Heart right ventricle (tissue), 16 donors: ENCODE measurements at places on chromosomes 13 and 19. TPM values are rescaled to one million over a fixed set of nuclear protein-coding genes. Genes with fewer than 3 reads are reported as not detected.

- peaks cover 12% of the 10 kb centered on the region for H3K4me1 ChIP-seq
- H3K27ac ChIP-seq, result no peak overlapping the region
- no peak for DNase-seq
- no peak overlapping the region for H3K4me3 ChIP-seq
Observed at GRCh38 chr13:113442354-113442984, 10.8 kb downstream of the ADPRHL1 start.

FRY gene
- total RNA-seq, result 111 TPM

GRCh38 chr19:15836330-15837220 is 21.1 kb upstream of the OR10H1 start:
- peak overlapping the region; percentile 63 for H3K4me3 ChIP-seq
- H3K27me3 ChIP-seq, result no peaks in the 10 kb centered on the region
- H3K36me3 ChIP-seq, result no peaks in the 10 kb centered on the region
- peak overlapping the region; percentile 98 for H3K27ac ChIP-seq
- DNase-seq, result peak; percentile 95

GRCh38 chr19:58150328-58150921 is at the start of gene ZNF329:
TSS of gene ZNF329 (minus strand) at chr19:58150789. CDS start at chr19:58129503, 21,286 bp downstream.
- DNase-seq, result peak; percentile 94
- no peaks in the 10 kb centered on the region for H3K27me3 ChIP-seq
- peaks cover 51% of the 10 kb centered on the region for H3K4me1 ChIP-seq
- peak within 1 kb of the TSS; percentile 80 for H3K4me3 ChIP-seq

GRCh38 chr19:1374250-1374577 is 9.5 kb upstream of the NDUFS7 start:
- peak overlapping the region; percentile 89 for H3K27ac ChIP-seq
- H3K4me1 ChIP-seq, result peaks cover 23% of the 10 kb centered on the region
- no peak for DNase-seq
- H3K4me3 ChIP-seq, result no peak overlapping the region
- peaks cover 73% of the 10 kb centered on the region for H3K36me3 ChIP-seq
- H3K27me3 ChIP-seq, result no peaks in the 10 kb centered on the region

DNA sequence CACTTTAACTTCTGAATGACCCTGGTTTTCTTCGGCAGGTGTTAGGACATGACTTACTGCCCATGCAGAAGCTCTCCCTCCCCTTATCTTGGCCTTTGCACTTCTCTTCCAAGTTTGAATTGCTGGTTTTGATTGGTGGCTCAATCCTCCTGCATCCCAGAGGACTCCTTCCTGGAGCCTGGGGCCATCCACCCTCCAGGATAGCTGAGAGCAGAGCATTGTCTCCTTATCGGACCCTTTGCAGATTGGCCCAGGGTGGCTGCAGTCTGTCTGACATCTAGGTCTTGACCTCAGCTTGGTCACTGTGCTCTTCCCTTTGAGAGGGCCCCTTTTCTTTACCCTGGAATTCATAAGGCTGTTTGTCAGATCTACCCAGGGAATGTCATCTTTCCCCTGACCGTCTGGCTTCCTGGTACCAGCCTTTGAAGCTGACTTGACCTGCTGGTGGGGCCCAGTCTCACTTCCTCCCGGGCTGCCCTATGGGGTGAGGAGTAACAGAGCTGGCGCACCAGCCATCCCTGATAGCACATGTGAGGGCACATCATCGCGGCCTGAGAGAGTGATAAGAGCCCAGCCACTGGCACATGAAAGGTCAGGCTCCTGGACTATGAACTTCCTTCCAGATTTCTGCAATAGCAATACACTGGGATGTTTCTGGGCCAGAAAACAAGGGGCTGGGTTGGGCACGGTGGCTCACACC is 172.9 kb upstream of the UBL3 start:
- no peaks in the 10 kb centered on the region for H3K27me3 ChIP-seq
- H3K4me1 ChIP-seq, result no peaks in the 10 kb centered on the region
- H3K36me3 ChIP-seq, result no peaks in the 10 kb centered on the region
- no peak for DNase-seq
- no peak overlapping the region for H3K27ac ChIP-seq

DNA sequence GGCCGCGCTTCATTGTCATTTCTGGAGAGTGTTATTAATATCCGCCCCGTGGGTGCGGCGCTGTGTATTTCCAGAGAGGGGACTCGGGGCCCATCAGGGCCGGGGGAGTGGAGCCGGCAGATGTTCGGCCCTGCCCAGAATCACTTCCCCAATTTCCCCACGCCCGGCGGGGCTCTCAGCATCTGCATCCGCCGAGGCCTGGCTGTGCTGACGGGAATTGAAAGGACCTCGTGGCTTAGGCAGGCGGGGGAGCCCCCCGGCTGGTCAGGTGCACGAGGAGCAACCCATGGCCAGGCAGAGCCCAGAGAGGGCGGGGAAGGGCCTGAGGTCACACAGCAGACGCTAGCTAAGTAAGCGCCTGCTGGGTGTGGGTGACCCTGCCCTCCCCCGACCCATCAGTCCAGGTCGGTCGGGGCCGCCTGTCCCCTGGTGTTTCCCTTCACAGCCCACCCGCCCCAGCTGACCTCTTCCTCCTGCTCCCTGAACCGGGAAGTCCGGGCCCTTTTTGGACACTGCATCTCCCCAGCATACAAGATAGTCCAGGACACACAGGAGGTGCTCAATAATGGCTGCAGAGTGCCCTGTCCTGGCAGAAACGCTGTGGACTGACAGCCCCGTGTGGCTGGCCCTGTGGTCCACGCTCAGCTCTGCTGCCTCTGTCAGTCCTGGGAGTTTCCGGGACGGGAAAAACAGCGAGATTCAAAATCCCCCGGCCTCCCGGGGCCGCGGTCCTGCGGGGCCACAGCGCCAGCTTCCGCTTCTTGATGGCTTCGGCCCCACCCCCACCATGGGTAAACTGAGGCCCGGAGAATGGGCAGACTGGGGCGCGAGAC is 22.1 kb downstream of the ARID3A start:
- peaks cover 3% of the 10 kb centered on the region for H3K4me1 ChIP-seq
- no peak overlapping the region for H3K4me3 ChIP-seq
- H3K27me3 ChIP-seq, result no peaks in the 10 kb centered on the region
- H3K27ac ChIP-seq, result no peak overlapping the region
- H3K36me3 ChIP-seq, result no peaks in the 10 kb centered on the region

GRCh38 chr13:44120849-44121755 is 241.4 kb downstream of the LACC1 start:
- no peaks in the 10 kb centered on the region for H3K36me3 ChIP-seq
- H3K27ac ChIP-seq, result no peak overlapping the region
- H3K4me3 ChIP-seq, result no peak overlapping the region
- DNase-seq, result no peak
- no peaks in the 10 kb centered on the region for H3K27me3 ChIP-seq

- H3K4me3 ChIP-seq, result no peak overlapping the region
- H3K27ac ChIP-seq, result peak overlapping the region; percentile 70
- peak; percentile 86 for DNase-seq
- H3K27me3 ChIP-seq, result no peaks in the 10 kb centered on the region
- peaks cover 8% of the 10 kb centered on the region for H3K4me1 ChIP-seq
- H3K36me3 ChIP-seq, result no peaks in the 10 kb centered on the region
Observed at GRCh38 chr13:113647351-113648215, 10.4 kb downstream of the ATP4B start.

DNA sequence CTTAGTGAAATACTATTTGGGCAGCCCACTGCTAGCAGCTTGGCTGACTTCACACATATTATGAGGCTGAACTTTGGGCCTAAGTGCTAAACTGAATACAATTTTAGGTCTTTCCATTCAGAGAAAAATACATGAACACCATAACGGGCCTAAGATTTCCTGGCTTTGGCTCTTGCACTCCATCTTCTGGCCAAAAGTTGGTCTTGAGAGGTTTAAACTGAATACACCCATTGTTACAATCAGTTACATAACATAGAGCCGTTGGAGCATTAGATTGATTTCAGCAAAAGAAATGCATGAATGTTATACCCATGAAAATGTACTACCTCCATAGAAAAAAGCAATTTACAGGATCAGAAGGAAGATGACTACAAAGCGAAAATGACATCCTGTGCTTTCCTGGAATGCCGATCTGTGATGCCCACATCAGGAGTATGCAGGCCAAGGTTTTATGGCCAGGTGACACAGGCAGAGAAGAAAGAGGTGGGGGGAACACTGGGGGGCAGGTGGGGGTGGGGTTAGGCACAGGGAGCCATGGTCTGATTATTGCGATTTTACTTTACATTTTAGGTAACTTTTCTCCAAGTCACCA is 11.1 kb upstream of the SHISA2 start:
- DNase-seq, result peak; percentile 48
- H3K4me1 ChIP-seq, result no peaks in the 10 kb centered on the region
- H3K4me3 ChIP-seq, result no peak overlapping the region
- no peak overlapping the region for H3K27ac ChIP-seq
- no peaks in the 10 kb centered on the region for H3K36me3 ChIP-seq

ZNF729 gene
- total RNA-seq, result not detected

GRCh38 chr13:51819544-51819943 is 15.6 kb upstream of the DHRS12 start:
- H3K4me3 ChIP-seq, result no peak overlapping the region
- no peaks in the 10 kb centered on the region for H3K36me3 ChIP-seq
- no peaks in the 10 kb centered on the region for H3K27me3 ChIP-seq
- H3K4me1 ChIP-seq, result peaks cover 44% of the 10 kb centered on the region
